Heart left ventricle (tissue), 16 donors: ENCODE measurements at places on chromosomes 6 and 20.

DNA sequence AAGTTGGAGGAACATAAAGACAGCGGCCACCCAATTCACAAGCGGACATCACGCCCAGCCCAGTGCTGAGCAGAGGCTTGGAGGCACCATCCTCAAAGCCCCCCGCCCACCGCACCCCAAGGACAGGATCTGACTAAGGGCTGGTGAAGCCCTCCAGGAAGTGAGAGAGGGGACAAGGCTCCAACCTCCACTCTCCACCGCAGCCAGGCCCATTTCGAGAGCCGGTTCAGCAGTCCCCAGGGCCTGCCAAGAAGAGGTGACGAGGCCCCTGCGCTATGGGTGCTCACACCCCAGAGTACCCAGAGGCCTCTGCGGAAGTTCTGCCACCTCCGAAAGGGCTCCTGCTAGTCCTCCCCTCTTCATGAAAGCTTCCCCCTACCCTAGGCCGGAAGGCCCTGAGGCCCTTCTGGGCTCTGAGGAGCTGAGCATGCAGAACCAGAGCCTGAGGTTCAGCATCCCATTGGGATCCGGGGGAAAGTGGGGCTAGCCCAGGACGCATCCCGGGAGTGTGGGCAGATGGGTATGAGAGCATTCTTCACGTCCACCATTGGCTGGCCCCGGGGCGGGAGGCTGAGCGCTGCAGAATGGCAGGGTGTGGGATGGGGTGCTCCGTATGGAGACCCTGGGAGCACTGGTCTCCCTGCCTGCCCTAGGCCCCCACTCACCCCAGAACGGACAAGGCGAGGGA is 2.5 kb downstream of the GRM4 start:
- H3K27me3 ChIP-seq = peaks cover 65% of the 10 kb centered on the region
- peaks cover 37% of the 10 kb centered on the region for H3K4me1 ChIP-seq
- no peak for DNase-seq
- H3K4me3 ChIP-seq = peak overlapping the region; percentile 47

- H3K36me3 ChIP-seq = peaks cover 8% of the 10 kb centered on the region
- H3K27me3 ChIP-seq = no peaks in the 10 kb centered on the region
- H3K27ac ChIP-seq = no peak overlapping the region
- DNase-seq = no peak
- H3K4me1 ChIP-seq = no peaks in the 10 kb centered on the region
These were observed 89.4 kb downstream of the CEP162 start for GRCh38 chr6:84137989-84138575.

GRCh38 chr20:34242879-34243278 is 1.7 kb downstream of the ASIP start:
- no peak overlapping the region for H3K4me3 ChIP-seq
- DNase-seq = no peak
- H3K36me3 ChIP-seq = no peaks in the 10 kb centered on the region

DNA sequence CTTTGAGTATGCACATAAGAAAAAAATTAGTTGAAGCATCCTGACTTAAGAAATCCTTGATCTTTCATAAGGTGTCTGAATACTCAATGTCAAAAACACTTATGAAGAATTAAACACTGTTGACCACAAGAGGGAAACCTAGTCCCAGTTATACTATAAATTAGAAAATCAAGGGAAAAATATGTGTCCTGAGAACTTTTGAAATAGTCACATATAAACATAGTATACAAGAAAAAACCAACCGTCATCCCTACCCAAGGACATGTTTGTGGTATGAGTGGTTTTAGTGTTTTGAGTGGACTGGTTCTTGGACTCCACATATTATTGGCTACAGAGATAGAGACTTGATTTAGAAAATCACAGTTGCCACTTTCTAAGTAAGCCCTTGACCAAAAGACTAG is 7.6 kb upstream of the HLA-DRA start:
- H3K4me3 ChIP-seq = no peak overlapping the region
- no peak overlapping the region for H3K27ac ChIP-seq
- H3K4me1 ChIP-seq = no peaks in the 10 kb centered on the region

GRCh38 chr6:61809004-61809595 is 476.9 kb downstream of the KHDRBS2 start:
- no peak overlapping the region for H3K4me3 ChIP-seq
- no peak for DNase-seq
- H3K27me3 ChIP-seq = no peaks in the 10 kb centered on the region

DNA sequence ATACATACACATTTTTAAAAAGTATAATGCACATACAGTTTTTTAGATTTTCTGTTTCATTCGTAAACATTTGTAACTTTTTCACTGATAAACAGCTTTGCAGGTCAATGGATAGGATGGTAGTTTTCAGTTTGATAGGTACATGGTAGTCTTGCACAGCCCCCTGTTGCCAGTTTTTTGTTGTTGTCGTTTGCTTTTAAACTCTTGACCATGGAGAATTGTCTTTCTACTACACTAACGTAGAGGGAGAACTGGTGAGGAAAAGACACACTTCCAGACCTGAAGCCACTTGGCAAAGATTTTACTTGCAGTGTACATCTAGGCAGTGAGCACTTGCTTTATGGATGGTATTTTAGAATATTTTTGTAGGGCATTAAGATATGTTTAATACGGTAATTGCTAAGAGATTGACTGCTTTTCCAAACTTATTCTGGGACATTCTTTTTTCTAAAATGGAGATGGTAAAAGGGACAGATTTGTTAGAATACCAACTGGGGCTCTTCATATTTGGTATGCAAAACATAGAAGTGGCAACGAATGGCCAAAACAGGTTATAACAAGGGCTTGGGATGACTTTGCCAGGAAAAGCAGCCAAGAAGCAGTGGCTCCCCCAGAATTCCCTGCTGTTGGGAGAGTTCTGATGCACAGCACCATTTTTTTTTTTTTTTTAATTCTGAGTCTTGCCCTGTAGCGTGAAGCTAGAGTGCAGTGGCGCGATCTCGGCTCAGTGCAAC is 1.5 kb downstream of the PYGB start:
- H3K4me3 ChIP-seq = peak overlapping the region; percentile 94
- no peaks in the 10 kb centered on the region for H3K27me3 ChIP-seq
- H3K27ac ChIP-seq = peak overlapping the region; percentile 96

DNA sequence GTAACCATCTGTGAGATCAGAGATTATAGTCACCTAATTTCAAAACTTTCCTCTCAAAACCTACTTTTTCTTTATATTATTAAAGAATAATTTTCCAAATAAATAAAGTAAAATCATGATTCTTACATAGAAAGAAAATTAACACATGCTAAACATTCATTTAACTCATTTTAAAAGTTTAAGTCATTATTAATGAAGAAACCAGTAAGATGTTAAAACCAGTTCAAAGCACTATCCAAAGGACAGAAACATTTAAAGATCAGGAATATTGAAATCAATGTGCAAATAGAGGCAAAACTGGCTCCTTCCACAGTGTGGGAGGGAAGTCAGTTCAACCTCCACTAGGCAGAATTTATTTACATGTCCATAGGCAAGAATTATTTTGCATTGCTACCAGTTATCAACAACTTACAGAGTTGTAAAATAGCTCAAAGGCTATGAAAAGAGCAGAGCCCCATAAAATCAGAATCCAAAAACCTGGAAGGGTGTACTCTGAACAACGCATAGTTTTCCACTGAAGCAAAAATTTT is 146.9 kb downstream of the KHDC1L start:
- no peak overlapping the region for H3K4me3 ChIP-seq
- H3K27ac ChIP-seq = no peak overlapping the region
- no peaks in the 10 kb centered on the region for H3K36me3 ChIP-seq
- DNase-seq = no peak
- no peaks in the 10 kb centered on the region for H3K27me3 ChIP-seq

DNA sequence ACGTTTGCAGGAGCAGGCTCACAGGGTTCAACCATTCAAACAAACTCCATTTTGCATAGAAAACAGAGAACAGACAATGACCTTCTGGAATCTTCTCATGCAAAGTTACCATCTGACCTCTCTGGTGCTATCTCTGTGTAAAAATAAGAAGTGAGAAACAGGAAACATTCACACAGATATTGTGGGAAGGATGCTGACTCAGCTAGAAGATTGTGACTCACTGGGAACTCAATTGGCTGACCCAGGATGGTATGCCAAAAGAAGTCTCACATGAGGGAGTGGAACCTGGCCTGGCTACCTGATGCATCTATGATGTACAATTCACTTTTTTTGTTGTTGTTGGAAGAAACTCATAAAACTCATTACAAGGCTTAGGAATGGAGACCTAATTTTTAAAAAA is 61.1 kb upstream of the TBX18 start:
- H3K27ac ChIP-seq = no peak overlapping the region
- no peaks in the 10 kb centered on the region for H3K4me1 ChIP-seq
- no peaks in the 10 kb centered on the region for H3K27me3 ChIP-seq
- H3K36me3 ChIP-seq = no peaks in the 10 kb centered on the region
- no peak for DNase-seq
- H3K4me3 ChIP-seq = no peak overlapping the region

- no peaks in the 10 kb centered on the region for H3K36me3 ChIP-seq
- peak overlapping the region; percentile 57 for H3K4me3 ChIP-seq
- peak overlapping the region; percentile 94 for H3K27ac ChIP-seq
- peaks cover 33% of the 10 kb centered on the region for H3K4me1 ChIP-seq
- H3K27me3 ChIP-seq = no peaks in the 10 kb centered on the region
- peak; percentile 72 for DNase-seq
These were observed 806 bp downstream of the MICAL1 start for GRCh38 chr6:109454496-109455436.

DNA sequence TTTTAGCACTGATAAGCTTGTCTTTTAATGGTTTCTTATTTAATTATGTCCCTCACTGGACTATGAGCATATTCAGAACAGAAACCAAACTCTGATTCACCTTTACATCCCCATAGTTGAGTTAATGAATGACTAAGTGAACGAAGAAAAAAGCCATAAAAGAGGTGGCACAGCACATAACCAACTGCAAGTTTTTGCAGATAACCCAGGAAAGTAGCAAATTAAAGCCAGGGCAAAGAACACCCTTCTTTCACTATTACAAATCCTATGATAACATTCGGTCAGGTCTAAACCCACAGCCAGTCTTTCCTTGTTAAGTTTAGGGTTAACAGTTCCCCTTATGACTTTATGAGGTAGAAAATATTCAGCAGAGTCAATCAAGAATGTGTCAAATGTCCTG is 102.7 kb downstream of the RIN2 start:
- H3K4me3 ChIP-seq = no peak overlapping the region
- H3K27ac ChIP-seq = no peak overlapping the region
- no peaks in the 10 kb centered on the region for H3K36me3 ChIP-seq
- no peak for DNase-seq

- H3K4me1 ChIP-seq = no peaks in the 10 kb centered on the region
- no peak overlapping the region for H3K27ac ChIP-seq
- no peak for DNase-seq
These were observed 192.0 kb upstream of the RALGAPA2 start for GRCh38 chr20:20904501-20904831.

GRCh38 chr20:3727401-3728021 is 5.0 kb upstream of the HSPA12B start:
- H3K27ac ChIP-seq = peak overlapping the region; percentile 74
- H3K27me3 ChIP-seq = peaks cover 14% of the 10 kb centered on the region
- DNase-seq = peak; percentile 40
- no peaks in the 10 kb centered on the region for H3K36me3 ChIP-seq

DNA sequence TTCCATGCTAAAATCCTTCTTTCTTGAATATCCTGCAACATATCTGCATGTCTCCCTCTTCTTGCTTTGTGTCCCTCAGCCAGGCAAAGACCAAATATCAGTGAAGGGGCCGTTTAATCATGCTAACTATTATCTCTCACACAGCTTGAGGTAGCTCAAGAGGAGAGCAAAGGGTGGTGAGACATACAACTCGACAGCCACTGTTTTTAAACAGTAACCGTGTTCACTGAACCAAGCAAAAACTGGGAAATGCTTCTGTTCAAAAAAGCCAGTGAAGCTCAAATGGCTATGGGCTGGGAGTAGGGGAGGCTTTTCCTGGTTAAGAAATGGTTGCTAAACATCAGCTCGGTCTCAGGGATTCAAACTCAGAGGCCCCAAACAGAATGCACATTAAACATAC is 83.4 kb downstream of the MAP7 start:
- no peaks in the 10 kb centered on the region for H3K4me1 ChIP-seq
- no peak overlapping the region for H3K27ac ChIP-seq
- no peaks in the 10 kb centered on the region for H3K36me3 ChIP-seq
- DNase-seq = no peak

GRCh38 chr20:39032997-39033396 is 70.9 kb downstream of the DHX35 start:
- no peak for DNase-seq
- peaks cover 18% of the 10 kb centered on the region for H3K36me3 ChIP-seq
- H3K4me3 ChIP-seq = no peak overlapping the region
- H3K27ac ChIP-seq = no peak overlapping the region

- no peaks in the 10 kb centered on the region for H3K36me3 ChIP-seq
- H3K4me1 ChIP-seq = peaks cover 36% of the 10 kb centered on the region
- no peak for DNase-seq
- H3K4me3 ChIP-seq = no peak overlapping the region
- H3K27ac ChIP-seq = no peak overlapping the region
- no peaks in the 10 kb centered on the region for H3K27me3 ChIP-seq
These were observed 10.4 kb downstream of the FAM110A start for GRCh38 chr20:843912-844311.

- no peak overlapping the region for H3K27ac ChIP-seq
- H3K36me3 ChIP-seq = no peaks in the 10 kb centered on the region
- H3K4me3 ChIP-seq = no peak overlapping the region
- H3K4me1 ChIP-seq = peaks cover 13% of the 10 kb centered on the region
These were observed 934 bp upstream of the CST9 start for GRCh38 chr20:23606652-23607049.

DNA sequence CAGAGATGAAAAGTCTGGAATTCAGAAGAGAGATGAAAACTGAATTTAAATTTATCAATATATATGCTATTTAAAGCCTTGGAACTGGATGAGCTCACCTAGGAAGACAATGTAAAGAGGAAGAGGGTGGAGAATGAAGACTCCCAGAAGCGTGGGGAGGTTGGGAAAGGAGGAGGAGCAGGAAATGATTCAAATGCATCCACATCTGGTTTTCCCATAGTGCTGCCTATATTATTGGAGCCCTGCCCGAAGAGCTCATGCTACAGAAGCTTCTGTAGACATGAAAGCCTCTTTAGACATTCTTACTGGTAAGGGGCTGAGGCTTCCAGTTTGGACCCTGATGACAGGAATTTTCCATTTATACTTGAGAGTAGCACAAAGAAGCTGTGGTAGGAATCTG is 19.2 kb downstream of the PDE7B start:
- no peak overlapping the region for H3K4me3 ChIP-seq
- peaks cover 16% of the 10 kb centered on the region for H3K4me1 ChIP-seq
- H3K36me3 ChIP-seq = no peaks in the 10 kb centered on the region

GRCh38 chr6:52691718-52692117 is 20.8 kb downstream of the TMEM14A start:
- H3K4me1 ChIP-seq = no peaks in the 10 kb centered on the region
- DNase-seq = no peak
- no peaks in the 10 kb centered on the region for H3K36me3 ChIP-seq
- H3K27me3 ChIP-seq = no peaks in the 10 kb centered on the region
- no peak overlapping the region for H3K27ac ChIP-seq
